ENCODE measurements at places on chromosomes 16 and 17.

- no peak for DNase-seq
Observed at GRCh38 chr16:57152096-57153093, 33.4 kb downstream of the PSME3IP1 start.

DNA sequence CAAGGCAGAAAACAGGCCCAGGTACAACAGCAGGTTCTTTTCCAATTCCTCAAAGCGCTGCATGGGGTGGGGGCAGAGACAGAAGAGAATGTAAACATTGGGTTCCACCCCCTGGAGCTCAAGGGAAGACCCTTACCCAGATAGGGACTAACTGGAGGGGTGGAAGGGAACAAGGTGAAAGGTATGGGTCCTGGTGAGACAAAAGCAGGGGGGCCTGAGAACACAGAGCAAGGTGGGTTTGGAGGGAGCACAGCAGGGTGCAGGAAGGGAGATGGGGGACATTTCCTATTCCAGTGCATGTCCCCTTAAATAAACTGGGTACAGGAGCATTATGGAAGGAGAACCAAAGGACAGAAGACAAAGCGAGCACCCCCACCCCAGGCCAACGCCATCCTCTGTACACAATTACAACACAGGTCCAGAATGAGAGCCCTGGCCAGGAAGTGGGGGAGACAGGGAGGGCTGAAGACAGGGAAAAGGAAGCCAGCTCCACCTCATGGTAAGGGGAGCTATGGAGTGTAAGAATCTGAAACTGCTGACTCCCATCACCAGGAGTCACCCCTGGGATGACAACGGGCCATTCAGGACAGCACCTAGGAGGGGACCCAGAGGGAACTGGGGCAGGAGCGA is 2.1 kb upstream of the CD2BP2 start:
- no peak for DNase-seq

- no peak for DNase-seq
Observed at GRCh38 chr16:83926726-83927397, 26.2 kb upstream of the OSGIN1 start.

DNA sequence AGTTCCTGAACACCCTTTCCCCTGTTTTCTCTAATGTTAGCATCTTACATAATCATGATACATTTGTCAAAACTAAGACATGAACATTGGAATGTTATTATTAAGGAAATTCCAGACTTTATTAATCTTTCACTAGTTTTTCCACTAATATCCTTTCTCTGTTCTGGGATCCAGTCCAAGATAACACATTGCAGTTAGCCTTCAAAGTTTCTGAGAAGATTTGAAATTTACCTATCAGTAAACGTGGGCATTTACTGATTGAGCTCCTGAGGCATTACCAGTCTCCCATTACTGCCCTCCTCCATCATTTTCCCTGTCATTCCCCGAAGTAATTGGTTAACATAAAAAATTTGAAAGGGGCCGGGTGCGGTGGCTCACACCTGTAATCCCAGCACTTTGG is 5.7 kb upstream of the CD300LG start:
- no peak for DNase-seq

DNA sequence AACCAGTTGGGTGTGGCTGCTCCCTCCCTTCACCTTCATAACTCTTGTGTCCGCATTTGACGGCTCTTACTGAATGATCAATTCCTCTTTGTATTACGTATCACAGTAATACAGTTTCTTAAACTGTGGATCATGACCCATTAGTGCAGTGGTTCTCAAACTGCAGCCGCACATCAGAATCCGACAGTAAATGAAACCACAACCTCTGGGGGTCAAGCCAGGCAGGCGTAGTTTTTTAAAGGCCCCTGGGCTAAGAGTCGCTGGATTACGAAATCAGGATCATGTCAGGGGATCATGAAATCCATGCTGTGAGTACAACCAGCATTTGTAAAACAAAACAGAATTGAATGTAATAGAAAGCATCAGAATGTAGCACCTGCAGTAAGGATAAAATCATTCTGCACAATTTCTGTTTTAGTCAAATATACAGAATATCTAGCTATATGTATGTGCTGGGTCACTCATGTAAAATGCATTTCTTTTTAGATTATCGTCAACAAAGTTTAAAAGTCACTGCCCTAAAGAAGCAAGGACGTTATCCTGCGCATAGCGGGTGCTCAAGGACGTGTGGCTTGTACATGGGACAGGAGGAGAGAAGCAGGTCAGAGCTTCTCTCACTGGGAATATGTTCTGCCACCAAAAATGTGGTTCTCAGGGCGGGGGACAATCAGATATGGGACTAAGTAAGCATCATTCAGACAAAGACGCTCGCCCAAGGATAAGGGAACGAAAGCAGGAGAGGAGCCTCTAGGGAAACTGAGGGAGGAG is 113.1 kb downstream of the ZFHX3 start:
- DNase-seq = no peak

GRCh38 chr16:78990309-78990701 is 610.2 kb downstream of the MAF start:
- DNase-seq = no peak

GRCh38 chr16:4749700-4750257 is 15.4 kb downstream of the DNAAF8 start:
- DNase-seq = no peak

DNA sequence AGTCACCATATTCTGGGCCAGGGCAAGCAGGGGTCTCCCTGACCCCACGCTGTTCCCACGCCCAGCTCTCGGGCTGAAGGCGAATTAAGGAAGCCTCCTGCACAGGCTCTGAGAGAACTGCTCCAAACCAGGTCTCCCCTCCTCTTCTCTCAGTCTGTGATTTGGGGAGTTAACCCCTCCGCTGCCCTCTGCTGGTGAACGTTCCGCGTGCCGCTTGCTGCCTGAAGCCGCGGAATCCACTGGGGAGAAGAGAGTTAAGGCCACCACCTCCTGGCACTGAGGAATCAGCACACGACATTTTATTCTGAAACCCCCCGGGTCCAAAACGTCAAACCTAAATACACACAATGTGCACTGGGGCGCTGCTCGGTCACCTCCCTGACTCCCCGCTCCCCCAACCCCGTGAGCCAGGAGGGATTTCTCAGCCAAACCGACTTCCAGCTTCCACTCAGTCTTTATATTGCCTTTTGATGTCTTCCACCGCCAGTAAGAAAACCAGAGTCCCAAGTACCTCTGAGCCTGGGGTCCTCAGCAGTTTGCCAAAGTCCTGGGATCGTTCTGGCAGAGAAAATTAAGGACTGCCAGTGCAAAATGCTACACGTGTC is 54.4 kb upstream of the RCVRN start:
- no peak for DNase-seq

GRCh38 chr16:71490361-71490760 is 1.2 kb upstream of the ZNF19 start:
- no peak for DNase-seq

DNA sequence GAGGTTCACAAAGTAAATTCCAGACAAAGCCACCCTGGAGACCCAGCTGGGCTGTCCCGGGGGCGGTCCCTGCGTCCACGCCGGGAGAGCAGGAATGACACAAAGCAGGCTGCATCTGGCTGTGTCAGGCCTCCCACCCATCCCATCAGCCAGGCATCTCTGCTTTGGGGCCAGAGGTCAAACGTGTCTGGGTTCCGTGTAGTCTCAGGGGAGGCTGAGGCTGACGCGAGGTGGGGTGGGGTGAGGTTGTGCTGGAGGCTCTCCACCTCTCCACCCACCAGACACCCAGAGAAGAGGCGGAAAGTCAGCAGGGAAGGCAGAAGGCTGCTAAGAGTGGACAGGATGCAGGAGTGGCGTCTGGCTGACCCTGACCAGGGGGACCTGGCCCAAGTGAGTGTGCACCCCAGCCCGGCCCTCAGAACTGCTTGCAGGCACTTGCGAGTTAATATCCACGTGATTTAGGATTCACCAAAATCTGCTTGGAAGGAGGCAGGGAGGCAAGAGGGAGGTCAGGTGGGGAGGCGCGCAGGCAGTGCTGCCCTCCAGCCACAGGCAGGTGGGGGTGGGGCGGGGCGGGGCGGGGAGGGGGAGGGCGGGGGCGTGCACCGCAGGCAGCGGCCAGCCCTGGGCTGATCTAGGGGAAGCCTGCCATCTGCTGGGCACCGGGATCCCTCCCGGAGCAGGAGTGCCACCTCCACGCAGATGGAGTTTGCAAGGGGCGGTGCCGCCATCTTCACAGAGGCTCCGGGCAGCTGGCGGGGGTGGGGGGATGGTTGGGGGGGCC is 44.3 kb downstream of the TBC1D16 start:
- peak; percentile 73 for DNase-seq

DNA sequence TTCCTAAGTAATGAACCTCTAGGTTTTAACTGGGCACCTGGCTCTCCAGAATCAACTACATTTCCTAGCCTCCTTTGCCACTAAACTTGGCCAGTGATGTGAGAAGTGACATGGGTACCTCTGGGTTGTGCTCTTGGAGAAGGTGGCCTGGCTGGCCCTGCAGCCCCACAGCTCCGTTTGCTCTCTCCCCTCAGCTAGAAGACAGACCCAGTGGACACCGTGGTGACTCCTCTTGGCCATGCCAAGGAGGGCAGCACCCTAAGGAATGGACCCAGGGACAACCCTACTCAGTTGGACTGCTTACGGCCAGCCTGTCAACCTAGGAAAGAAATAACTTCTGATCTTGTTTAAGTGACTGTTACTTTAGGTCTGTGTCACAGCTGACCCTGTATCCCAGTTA is 151.4 kb downstream of the TMEM132E start:
- no peak for DNase-seq

- no peak for DNase-seq
Observed at GRCh38 chr17:30413109-30413508, 34.4 kb downstream of the CPD start.

GRCh38 chr17:29237476-29238132 is 9.1 kb upstream of the CRYBA1 start:
- DNase-seq = no peak

DNA sequence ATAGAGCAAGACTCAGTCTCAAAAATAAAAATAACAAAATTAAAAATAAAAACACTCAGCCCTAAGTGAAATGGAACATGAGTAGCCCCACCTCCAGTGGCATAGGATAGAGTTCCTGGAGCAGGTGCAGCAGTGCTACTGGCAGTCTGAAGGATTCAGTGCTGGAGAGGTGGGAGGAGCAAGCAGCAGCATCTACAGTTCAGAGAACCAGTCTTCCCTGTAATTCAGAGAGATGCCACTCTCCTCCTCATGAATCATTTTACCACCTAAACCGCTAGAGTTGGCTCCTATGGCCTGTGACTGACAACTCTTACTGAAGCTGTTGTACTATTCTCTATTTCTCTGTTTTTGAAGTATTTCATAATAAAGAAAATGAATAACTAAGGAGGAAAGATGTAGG is 56.0 kb upstream of the SMURF2 start:
- DNase-seq = no peak

DNA sequence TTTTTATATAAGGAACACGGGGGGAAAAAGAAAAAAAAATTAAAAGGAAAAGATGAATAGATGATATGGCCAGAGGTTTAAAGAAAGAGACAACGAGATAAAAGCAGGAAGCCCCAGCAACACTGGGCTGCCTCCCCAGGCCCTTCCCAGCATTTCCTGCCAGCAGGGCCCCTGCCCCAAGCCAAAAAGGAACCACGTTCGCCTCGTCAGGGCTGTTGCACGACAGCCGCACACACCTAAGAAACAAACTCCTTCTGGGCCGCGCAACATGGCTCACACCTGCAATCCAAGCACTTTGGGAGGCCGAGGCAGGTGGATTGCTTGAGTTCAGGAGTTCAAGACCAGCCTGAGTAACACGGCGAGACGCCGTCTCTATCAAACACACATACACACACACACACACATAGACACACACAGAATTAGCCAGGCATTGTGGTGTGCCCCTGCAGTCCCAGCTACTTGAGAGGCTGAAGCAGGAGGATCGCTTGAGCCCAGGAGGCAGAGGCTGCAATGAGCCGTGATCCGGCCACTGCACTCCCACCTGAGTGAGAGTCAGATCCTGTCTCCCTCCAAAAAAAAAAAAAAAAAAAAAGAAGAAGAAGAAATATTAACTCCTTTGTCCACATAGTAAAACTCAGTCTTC is 83.0 kb downstream of the ANKRD11 start:
- peak; percentile 33 for DNase-seq

All from stimulated activated naive CD4-positive, alpha-beta T cell (primary cell).